ENCODE measurements at places on chromosomes 16 and 17.
A peak's percentile ranks its signal among the peaks of the same experiment; 100 is the strongest.

- DNase-seq: no peak
Measured at GRCh38 chr16:72142476-72142875, 29.5 kb downstream of the PMFBP1 start.

DNA sequence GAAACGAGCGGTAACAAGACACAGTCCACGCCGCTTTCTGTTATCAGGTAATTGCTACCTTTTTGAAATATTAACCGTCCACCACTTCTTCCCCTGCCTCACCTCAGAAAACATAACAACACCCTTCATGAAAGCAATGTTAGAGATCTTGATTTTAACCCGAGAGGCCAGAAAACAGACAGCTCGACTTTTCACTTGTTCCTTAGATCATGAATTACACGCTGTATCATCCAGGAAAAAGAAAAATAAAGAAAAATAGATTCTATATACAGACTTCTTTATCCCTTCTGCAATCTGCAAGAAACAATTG, 957.1 kb upstream of the SOX9 start:
- DNase-seq: no peak

DNA sequence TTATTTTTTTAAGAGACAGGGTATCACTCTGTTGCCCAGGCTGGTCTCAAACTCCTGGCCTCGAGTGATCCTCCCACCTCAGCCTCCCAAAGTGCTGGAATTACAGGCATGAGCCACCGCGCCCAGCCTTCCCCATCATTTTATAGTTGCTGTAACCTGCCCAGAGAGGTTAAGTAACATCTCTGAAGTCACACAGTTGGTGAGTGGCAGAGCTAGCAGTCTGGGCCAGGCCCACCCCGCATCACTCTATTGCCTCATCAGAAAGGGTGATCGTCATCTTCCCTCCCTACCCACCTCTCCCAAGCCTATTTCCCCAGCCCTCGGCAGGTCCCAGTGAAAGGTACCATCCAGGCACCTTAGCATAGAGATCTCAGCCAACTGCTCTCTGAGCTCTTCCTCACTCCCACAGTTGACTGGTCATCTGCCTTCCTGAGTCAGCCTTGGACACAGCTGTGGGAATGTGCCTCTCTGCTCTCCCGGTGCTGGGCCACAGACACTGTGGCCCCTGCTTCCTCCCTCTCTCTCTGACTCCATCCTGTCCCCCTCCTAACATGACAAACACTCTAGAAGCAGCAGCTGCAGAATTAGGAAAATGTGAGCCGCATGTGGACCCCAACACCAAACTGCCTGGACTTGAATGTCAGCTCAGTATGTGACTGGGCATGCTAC, 57.1 kb downstream of the SCNN1B start:
- no peak for DNase-seq

GRCh38 chr17:10844621-10845387, 6.9 kb upstream of the PIRT start:
- DNase-seq: peak; percentile 44

GRCh38 chr17:75518983-75519537, 2.7 kb downstream of the TSEN54 start:
- no peak for DNase-seq

- DNase-seq: no peak
Measured at GRCh38 chr16:6439129-6439528, 893.5 kb upstream of the RBFOX1 start.

DNA sequence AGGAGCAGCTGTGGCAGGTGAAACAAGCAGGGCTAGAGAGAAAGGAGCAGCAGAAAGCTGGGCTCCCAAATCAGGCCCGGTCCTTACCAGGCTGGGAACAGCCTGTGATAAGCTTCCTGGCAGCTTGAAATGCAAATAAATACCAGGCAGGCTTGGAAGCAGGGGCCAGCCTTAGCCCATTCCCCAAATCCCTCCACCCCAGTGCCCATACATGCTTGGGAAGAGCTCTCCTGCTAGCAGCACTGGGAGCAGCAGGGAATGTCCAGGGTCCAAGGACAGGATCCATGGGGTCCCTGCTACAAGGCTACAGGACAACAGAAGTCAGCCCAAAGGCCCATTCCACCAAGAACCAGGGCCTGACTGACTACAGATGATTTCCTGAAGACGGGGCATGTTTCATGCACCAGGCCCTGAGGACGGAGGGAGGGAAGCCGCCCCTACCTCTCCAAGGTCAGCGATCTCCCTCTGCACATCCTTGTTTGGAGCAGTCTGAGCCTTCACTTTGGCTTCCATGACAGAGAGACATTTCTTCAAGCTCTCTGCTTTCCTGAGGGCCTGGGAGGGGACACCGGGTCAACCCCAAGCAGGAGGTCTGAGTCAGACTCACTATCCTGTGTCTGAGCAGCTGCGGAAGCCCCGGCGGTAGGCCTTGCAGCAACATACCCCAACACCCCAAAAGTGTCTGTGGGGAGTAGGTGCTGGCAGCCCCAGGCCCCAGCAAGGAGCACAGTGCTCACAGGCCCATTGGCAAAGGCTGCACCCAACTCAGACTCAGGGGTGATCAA, 2.6 kb upstream of the EXOSC6 start:
- DNase-seq: no peak

GRCh38 chr17:7852919-7853690, 1.8 kb upstream of the TMEM88 start:
- DNase-seq: no peak

DNA sequence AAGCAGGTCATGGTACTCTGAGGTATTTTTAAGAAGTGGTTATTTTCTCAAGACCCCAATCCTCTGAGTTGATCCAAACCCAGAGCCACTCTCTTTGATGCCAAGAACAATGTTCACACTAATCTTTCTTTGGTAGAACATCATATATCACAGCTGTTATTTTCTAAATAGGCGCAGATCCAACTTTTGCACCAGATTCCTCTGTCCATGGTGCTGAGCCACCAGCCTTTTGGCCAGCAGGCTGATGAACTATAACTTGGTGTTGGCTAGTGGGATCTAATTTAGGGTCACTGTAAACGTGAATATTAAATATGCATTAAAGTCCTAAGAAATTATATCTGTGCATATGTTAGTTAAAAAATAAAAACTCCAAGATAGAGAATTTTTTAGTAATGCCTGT, 7.0 kb upstream of the ZKSCAN2 start:
- no peak for DNase-seq

GRCh38 chr17:70868149-70868548, 698.8 kb downstream of the KCNJ2 start:
- no peak for DNase-seq

DNA sequence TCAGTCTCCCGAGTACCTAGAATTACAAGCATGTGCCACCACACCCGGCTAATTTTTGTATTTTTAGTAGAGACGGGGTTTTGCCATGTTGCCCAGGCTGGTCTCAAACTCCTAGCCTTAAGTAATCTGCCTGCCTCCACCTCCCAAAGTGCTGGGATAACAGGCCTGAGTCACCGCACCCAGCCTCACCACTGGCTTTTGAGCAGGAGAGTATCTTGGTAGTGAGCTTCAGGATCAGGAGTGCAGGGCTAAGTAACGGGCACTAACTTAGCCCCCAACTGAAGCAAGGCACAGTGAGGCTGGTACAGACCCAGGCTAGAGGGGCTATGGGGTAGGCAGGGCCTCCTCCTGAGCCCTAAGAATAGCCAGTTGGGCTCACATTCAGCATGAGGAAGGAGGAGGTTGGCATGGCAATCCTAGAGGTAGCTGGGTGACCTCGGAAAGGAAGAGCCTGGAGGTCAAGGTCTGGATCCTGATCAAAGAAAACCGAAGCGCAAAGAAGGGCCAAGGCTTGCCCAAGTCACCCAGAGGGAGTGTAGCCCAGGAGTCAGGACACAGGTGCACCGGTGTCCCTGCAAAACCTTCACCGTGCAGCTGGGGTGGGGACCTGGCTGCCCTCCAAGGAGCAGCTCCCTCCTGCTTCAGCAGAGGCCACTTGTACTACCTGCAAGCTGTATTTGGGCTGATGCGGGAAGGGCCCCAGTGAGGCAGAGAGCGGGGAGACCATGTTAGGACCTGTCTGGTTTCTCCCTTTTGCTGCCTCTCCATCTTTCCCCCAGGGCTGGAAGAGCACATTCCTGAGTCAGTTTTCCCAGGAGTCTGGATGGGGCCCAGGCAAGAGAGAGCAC, 1.3 kb upstream of the ADGRG5 start:
- no peak for DNase-seq

DNA sequence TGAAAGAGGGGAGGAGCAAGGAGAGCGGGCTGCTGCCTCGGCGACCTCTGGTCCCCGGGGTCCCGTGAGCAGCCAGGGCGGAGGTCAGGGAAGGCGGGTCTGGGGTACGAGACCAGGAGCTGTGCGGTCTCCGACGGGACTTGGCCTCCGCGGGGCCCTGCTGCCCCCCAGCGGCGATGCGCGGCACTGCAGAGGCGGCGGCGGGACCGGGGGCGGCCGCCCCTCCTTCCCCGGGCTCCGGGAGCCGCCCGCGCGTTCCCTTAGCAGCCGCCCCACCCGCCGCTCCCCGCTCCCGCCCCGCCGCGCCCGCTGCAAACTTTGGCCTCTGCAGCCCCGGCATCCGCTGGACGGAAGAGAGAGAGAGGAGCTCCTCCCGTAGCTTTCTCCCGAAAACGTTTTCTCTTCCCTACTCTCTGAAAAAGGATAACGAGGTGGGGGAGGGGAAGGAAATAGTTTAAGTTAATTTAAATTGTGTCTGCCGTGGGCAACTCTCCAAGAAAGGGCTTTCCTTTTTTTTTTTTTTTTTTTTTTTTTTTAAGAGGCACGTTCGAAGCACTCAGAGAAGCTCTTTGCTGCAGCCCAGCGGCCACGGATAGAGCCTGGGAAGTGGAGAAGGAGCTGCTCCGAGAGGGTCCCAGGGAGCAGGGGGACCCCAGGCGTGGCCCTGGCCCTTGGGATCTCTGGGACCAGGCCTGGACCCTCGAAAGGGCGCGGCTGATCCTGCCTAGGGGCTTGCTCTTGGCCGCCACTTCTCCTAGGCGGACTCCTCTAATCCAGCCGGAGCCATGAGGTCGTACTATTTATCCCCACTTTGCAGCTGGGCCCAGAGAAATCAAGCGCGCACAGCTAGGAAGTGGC, 43.2 kb downstream of the C16orf82 start:
- DNase-seq: peak; percentile 64

DNA sequence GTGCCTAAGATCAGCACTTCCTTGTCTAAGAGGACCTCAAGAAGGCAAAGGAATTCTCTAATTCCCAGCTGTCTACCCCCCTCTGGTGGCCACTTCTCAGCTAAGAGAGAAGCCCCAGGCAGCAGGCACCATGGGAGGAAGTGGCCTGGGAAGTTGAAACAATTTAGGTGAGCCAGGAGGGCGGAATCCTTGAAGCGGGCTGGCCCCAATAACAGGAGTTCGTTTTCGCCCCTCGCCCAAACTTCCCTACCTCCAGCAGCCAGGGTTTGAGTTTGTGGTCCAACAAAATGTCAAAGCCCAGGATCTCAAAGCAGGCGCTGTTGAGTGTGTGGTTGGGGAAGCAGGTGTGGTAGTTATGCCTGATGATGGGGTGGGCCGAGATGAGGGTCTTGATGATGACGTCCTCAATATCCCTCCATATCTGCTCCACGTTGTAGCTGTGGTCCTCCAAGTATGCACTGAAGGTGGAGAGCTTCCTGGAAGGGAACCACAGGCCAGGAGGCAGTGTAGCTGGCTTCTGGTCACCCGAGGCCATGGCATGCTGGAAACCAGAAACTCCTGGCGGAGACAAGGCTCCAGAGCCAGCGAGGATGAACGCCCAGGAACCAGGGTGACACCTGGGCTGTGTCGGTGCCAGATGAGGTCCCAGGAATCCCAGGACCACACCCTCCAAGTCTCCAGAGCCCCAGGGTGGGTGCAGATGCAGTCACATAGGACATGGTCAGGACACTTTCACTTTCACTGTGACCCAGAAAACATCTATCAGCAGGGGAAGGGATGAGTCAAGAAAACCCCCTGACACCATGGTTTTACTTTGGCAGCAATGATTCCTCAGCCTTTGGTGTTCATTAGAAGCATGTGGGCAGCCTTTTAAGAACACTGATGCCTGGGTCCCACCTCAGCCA, 25.6 kb downstream of the TTLL6 start:
- DNase-seq: no peak

GRCh38 chr17:71142333-71142732, 973.0 kb downstream of the KCNJ2 start:
- DNase-seq: no peak

GRCh38 chr17:16352667-16353316, 477 bp downstream of the CENPV start:
- DNase-seq: peak; percentile 22

DNA sequence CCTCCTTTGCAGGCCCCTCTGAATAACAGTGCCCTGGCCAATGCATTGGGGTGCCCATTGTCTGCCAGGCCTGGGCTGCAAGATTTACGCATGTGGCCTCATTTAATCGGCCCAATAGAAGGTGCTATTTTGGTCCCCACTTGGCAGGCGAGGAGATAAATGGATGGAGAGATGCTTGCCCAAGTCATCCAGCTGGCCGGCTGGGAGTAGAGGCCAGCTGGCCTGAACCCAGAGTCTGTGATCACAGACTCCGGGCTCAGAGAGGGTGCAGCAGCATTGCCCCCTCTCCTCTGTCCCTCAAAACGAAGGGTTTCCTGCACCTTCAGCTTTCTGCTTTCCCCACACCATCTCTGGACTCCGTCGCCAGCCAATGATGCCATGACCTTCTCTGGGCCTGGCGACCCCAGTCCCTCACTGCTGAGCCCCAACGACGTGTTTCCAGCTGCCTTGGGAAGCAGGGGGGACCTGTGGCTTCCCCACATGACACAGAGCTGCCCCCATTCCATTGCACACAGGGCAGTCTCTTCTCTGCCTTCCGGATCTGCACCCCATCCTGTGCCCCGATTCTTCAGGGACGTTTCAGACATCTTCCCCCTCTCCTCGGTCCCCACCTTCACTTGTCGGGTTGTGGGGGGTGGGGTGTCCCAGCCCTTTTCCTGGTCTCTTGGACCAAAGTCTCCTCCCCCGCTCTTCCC, 3.5 kb upstream of the ADGRG1 start:
- no peak for DNase-seq

DNA sequence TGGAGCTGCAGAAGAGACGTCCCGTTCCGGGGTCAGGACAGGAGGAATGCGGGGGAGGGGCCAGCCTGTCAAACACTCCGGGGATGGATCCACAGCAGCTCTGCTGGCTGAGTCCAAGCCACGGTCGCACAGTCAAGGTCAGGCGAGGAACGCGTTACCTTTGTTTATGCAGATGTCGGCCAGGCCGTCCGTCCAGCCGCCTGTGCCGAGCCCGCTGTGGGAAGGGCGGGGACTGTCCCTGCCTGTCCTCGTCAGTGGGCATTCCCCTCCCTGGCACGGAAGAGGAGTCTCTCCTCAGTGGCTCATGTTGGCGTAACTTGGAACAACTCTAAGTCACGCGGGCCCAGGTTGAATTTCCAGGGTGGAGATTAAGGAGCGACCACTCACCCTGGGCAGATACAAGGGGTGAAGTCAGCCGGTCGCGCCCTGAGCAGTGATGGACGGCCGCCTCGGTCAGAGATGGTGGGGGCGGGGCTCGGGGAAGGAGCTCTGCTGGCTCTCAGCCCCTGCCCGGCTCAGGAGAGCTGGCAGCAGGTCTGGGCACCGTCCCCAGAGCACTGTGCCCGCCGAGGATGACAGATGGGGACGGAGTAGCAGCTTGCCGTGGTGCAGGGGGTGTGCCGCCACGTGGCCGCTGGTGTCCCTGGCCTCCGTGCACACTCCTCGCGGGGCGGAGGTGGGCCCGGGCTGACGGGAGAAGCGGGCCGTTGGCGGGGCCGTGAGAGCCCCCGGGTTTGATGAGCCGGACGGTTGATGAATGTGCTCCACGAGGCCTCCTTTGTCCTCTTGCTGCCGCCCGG, 7.3 kb downstream of the CACNA1H start:
- no peak for DNase-seq
